NCI-H69 (cell line): ENCODE measurements at places on chromosomes 13 and 19.

DNA sequence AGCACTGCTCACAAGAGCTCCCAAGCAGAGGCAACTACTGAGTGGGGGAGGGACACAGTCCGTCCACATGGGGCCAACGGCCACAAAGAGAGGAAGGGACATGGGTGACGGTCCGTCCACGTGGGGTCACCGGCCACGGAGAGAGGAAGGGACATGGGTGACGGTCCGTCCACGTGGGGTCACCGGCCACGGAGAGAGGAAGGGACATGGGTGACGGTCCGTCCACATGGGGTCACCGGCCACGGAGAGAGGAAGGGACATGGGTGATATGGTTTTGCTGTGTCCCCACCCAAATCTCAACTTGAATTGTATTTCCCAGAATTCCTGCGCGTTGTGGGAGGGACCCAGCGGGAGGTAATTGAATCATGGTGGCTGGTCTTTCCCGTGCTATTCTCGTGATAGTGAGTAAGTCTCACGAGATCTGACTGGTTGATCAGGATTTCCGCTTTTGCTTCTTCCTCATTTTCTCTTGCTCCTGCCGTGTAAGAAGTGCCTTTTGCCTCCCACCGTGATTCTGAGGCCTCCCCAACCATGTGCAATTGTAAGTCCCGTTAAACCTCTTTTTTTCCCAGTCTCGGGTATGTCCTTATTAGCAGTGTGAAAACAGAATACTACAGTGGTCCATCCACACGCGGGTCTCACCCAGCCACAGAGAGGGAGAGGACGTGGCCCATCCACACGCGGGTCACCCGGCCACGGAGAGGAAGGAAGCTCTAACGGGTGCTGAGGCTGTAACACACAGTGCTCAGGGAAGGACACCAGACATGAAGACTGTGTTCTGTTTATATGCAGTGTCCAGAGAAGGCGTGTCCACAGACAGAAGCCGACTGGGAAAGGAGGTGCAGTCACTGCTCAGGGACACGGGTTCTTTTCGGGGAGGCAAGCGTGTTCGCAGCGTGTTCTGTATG, 48.5 kb downstream of the GAS6 start:
- no peak for DNase-seq

- no peak for DNase-seq
These were observed 77.8 kb upstream of the RFC3 start for GRCh38 chr13:33740134-33740538.

DNA sequence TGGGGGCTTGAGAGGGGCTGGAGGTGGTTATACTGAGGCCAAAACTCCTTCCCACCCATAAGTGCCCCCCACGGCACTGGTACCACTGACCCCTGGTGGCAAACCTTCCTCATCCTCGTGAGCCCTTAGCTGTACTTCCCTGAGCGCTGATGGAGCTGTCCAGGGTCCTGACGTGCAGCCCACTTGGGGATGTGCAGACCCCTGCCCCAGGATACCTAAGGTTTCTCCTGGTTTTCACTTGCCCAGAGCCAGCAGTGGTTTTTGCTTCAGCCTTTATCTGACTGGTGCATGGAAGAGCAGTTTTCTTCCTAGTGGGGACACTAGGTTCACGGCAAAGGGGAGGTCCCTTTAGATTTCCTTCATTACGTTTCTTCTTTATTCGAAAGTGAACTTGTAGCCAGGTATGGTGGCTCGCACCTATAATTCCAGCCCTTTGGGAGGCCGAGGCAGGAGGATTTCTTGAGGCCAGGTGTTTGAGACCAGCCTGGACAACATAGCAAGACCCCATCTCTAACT, 28.7 kb upstream of the KCTD15 start:
- DNase-seq, result no peak

DNA sequence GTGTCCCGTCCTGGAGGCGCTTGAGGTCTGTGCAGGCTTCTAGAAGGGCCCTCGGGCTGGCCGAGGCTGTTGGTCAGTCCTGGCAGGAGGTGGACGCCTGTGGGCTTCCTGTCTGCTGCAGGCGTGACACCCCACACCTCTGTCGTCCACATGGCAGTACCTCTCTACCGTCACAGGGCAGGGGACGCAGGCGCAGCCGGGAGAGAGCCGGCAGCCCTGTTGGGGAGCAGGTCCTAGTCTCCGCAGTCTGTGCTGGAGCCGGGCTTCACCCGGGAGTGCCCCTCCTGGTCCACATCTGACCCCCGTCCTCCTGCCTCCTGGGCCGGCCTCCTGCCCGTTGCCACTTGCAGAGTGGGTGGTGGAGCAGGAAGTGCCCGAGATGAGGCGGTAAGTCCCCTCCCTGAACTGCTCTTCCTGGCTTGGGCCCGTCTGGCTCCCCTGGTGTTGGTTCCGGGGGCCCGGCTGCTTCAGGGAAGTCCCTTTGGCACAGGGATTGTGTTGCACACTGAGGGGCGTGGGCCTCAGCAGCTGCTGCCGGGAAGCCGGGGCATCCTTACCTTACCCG, 106.0 kb downstream of the KDM4B start:
- no peak for DNase-seq
